ENCODE measurements at places on chromosomes 3 and 15.

GRCh38 chr15:52193321-52193720 lies 2.1 kb upstream of the GNB5 start:
- DNase-seq: no peak

GRCh38 chr15:65887565-65887964 lies 18.3 kb downstream of the RAB11A start:
- DNase-seq: no peak

DNA sequence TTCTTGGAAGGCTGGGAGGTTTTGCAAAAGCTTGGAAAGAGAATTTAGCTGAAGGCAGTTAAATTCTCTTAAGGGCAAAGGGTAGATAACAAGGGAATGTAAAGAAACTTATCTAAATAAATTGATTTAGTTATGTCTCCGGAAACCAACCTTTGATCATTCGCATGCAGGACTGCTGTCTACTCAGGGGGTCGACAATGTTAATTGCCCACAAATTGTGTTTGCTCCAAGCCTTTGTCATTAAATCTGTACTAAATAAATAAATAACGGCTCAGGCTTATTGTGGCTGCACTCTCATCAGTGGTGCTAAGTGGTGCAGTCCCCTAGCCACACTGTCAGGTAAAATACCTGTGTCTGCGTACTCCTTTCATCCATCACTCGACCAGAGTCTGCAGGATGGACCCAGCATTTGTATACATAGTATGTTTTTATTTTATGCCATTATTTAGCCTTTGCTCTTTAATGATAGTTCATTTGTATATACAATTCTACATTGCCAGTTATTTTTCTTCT lies 497.4 kb upstream of the RASGRP1 start:
- no peak for DNase-seq

- no peak for DNase-seq
These were observed 32.3 kb upstream of the MFSD1 start for GRCh38 chr3:158769549-158769948.

DNA sequence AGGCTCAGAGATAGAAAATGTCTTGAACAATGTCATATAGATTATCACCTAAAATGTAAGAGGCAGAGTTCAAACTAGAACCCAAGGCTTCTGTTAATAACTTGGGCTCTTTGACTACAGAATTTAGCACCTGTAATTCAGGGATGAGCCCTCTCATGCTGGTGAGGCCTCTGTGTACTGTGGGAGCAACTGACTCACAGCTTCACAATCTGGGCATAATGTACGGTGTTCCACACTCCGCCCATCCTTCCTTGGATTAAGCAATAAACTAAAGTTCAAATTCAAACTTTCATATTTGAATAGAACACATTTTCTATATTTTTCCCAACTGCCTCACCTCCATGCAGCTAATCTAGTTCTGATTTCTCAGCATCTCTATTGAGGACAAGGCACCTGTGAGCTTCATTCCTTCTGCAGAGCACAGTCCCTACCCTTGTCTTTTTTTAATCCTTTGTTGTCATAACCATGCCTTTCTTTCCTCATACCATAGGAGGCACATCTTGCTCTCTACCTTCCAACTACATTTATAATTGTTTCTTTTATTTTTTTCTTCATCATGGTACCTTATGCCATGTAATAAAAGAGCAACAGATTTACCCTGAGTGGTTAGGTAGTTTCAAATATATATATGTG lies 392.1 kb downstream of the NLGN1 start:
- no peak for DNase-seq

GRCh38 chr3:28467414-28467813 lies 118.8 kb upstream of the AZI2 start:
- DNase-seq: no peak

- no peak for DNase-seq
These were observed 195.2 kb downstream of the SLCO3A1 start for GRCh38 chr15:92048739-92049138.

DNA sequence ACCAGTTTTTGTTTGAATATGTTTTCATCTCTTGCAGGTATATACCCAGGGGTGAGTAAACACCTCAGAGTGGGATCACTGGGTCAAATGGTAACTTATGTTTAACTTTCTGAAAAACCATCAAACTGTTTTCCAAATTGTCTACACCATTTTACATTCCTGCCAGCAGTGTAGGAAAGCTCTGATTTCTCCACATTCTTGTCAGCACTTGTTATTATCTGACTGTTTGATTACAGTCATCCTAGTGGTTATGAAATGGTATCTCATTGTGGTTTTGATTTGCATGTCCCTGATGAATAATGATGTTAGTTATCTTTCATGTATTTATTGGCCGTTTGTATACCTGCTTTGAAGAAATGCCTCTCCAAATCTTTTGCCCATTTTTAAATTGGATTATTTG lies 13.8 kb downstream of the FSD2 start:
- DNase-seq: no peak

DNA sequence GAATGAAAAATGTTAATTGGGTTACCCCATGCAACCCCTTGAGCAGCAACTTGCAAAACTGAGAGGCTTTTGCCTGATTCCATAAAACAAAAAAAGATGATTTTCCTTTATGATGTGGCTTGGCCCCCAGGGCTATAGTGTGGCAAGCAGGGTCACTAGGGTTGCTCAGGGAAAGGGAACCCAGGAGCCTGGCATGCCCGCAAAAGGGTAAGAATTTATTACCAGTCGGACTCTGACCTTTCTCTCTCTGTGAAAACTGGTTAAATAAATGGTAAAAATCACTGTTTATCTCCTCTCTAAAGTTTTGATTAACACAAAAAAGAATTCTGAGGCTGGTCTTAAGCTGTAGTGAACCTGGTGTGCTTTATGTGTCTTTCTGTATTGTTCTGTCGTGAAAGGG lies 37.7 kb upstream of the SEC61A1 start:
- DNase-seq: no peak

DNA sequence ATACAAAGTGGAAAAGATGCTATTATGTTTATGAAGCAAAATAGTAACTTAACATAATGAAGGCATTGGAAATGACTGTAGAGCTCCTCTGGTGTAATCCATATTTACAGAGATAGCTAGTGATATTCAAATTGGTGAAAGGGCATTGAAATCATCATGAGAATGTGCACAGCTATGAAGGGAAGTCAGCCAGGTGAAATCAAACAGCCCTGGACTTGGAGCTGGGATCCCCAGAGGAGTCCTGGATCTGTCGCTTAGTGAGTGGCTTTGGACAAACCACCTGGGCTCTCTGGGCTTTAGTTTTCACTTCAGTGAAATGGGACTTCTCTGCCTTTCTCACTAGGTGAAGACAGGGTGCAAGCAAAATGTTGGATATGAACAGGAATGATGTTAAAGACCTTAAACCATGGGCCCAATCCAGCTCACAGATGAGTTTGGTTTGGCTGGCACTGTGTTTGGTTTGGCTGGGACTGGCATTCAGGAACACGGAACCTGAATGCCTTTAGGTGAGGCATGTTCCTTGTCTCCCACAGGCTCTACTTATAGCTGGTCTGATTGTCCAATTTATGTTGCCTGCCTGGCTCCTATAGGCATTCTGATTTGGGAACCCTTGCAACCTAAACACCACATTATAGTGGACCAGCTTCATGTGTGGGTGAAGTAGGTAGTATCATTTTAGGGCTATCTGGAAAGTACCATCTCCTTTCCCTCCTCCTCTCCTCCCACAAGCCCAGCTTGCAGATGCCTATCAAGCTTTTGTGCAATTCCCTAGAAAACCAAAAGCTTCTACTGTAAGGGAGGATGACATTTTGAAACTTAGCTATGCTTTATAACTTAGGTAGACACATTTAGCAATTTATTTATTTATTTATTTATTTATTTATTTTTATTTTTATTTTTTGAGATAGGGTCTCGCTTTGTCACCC lies 110.6 kb upstream of the TNFAIP8L3 start:
- no peak for DNase-seq

DNA sequence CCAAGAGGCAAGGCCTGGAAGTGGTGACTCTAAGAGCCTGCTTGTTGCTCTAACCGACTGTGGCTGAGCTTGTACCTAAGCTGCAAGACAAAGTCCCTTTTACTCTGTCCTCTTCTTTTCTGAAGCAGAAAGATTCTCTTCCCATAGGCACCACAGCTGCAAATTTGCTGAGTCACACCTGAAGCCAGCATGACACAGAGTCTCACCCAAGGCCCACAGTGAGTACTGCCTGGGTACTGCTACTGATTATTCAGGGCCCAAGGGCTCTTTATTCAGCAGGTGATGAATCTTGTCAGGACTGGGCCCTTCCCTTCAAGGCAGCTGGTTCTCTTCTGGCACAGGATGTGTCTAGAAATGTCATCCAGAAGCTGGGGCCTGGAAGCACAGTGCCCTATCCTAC lies 18.9 kb upstream of the TIGIT start:
- DNase-seq: no peak

GRCh38 chr15:93913310-93913709 lies 318.1 kb upstream of the MCTP2 start:
- DNase-seq: no peak

DNA sequence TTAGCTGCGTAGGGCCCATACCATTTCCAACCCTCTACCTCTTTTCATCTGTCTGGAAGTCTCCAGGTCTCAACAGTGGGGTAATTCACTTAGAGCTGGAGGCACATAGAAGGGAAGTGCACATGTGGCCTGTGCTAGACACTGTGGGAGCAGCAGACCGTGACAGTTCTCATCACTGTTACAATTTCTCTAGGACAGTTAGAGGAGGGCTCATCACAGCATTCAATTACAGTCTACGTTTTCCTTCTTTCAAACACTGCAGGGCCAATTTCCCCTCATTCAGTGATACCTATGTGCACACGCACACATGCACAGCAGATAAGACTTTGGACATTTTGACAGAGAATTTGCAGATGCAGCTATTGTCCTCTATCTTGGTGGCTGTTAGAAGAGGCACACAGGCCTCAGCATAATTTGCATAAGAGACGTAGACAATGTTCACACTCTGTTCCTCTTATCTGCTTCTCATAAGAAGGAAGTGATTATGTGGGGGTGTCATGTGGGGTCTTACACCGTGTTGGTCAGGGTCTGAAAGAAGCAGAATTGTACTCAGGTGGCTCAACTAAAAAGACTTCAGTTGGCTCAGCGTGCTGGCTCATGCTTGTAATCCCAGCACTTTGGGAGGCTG lies 12.6 kb upstream of the HRG start:
- no peak for DNase-seq
